ENCODE measurements at places on chromosomes 12 and 14.

- DNase-seq: no peak
Measured at GRCh38 chr14:32571551-32571950, 242.5 kb downstream of the AKAP6 start.

- DNase-seq: peak; percentile 3
Measured at GRCh38 chr12:102169922-102170621, 27.6 kb downstream of the PMCH start.

GRCh38 chr14:103189481-103190470 is 66.5 kb downstream of the TNFAIP2 start:
- DNase-seq: no peak

DNA sequence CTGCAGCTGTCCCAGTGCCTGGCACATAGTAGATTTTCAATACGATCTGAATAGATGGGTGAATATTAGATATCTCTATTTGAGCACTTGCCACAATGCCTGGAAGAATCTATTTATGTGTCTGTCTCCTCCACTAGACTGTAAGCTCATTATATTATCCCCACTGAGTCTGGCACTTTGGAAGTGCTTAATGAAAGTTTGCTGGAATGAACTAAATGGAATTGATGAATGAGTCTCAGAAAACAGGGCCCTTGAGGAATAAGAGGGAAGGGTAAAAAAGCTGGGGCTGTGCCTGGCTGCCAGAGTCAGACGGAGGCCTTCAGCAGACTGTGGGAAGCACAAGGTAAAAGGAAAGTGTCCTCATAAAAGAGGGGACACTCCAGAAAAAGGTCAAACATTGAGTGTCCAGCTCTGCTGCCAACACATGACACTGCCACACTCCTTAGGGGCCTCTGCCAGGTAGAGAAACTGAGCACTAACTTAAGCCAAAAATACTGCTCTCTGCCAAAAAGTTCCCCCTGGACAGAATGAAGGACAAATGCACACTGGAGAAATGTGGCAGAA is 39.3 kb downstream of the GLT8D2 start:
- no peak for DNase-seq

DNA sequence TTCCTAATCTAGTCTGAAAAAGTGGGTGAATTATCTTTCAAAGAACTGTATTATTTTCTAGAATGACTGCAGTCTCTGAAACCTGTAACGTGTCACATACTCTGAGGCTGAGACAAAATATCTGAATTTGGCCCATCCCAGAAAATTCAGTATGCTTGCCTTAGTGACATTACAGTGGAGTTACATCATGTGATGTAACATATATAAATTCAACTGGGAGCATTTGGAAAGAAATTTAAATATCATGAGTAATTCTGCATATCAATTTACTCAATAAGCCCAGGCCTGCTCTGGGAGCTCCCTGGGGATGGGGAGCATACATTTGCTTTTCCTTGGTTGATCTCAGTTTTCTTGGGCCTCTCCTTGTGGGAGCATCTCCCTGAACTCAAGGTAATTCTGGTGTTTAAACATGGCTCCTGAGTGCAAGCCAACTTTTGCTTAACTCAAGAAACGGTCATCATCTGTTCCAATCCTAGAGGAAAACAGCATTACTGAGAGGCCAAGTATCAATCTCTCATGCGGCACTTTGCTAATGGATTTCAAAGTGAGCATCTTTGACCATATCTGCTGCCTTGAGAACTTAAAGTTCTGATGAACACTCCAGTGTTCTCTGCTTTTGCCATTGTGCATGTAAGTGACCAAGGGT is 54.4 kb downstream of the AKAP6 start:
- no peak for DNase-seq

GRCh38 chr14:67268426-67269150 is 27.4 kb downstream of the PALS1 start:
- no peak for DNase-seq

- no peak for DNase-seq
Measured at GRCh38 chr14:23173796-23174195, 9.7 kb downstream of the SLC7A8 start.

- DNase-seq: no peak
Measured at GRCh38 chr14:92800525-92800924, 6.4 kb downstream of the GOLGA5 start.

GRCh38 chr12:98409548-98409947 is 105.8 kb upstream of the TMPO start:
- DNase-seq: no peak

All from CD4-positive, alpha-beta T cell treated with Interleukin-6 for 4 hours (primary cell).